ENCODE measurements at places on chromosomes 3 and 15.

GRCh38 chr3:99925584-99926230, 108.0 kb downstream of the CMSS1 start:
- no peak for DNase-seq

DNA sequence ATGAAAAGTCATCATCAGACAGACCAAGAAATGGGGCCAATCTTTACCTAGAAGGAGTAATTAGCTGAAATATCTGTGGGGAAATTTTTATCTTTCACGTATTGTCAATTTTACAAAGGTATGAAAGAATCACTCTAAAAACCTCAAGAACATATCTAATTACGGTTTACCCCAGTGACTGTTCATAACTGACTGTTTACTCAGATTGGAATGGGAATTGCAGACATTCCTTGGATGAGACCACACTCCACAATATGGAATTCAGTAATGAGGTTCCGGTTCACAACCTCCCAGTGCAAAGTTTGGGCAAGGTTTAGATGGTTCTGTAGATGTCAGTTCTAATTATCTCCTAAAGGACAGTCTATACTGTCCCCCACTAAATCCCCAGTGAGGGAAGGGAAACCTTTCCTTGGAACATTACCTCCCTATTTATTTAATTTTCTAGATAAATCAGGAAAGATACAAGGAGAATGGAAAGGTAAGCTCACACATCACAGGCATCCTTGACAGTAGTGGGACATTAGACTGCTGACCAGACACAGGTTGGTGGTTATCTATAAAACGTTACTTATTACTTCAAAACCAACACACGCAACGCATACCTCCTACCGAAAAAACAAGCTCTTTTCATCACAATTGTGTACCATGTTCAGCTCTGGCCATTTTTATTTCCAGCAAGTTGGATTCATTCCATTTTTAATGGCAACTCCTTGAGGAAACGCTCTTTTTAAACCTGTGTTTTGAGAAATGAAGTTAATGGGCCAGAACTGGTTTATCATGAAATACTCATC, 129.9 kb downstream of the RORA start:
- DNase-seq: no peak

DNA sequence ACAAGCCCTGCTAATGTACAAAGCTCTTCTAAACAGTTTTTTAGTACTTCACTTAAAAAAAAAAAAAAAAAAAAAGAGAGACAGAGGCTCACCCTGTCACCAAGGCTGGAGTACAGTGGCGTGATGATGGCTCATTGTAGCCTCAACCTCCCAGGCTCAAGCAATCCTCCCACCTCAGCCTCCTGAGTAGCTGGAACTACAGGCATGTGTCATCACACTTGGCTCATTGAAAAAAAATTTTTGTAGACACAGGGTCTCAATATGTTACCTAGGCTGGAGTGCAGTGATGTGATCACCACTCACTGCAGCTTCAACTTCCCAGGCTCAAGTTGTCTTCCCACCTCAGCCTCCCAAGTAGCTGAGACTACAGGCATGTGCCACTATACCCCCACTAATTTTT, 47.6 kb upstream of the HEG1 start:
- no peak for DNase-seq

DNA sequence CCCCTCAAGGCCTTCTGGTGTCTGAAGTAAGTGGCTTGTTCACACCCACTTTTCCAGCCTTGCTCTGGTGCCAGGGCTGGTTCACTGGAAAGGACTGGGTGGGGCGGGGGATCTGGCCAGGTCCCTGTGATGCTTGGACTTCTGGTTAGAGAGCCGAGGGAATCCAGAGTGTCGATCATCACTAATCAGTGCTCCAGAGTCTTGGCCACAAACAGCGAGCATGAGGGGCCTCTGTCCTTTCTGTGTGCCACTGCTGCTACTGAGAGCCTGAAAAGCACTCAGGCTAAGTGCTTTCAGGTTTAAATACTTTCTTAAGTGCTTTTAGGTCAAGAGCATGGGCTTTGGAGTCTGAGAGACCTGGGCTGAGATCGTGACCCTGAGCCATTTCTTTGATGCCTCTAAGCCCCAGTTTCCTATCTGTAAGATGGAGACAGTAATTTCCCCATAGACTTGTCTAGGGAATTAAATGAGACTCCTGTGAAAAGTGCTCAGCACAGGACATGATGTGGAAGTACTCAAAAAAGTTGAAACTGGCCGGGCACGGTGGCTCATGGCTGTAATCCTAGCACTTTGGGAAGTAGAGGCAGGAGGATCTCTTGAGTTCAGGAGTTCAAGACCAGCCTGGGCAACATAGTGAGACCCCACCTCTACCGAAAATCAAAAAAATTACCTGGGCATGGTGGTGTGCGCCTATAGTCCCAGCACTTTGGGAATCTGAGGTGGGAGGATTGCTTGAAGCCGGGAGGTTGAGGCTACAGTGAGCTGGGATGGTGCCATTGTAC, 53.8 kb upstream of the SEC22A start:
- no peak for DNase-seq

DNA sequence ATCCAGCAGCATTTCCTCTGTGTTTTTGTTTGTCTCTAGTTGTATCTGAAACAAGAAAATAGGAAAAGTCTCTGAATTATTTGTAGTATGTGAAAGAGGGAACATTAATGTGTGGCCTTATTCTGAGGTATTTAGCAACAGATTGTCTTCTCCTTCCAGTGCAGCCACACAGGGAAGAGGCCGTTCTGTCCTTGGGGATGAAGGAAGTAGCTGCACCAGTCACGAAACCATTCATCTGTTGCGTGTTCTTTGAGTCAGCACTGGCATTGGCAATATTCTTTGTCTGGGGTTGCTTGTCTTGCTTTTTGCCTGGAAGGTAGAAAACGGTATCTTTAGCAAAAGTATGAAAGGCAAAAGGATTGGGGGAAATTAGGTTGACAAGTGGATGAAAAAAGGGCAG, 91.6 kb downstream of the CDIN1 start:
- no peak for DNase-seq

GRCh38 chr3:187084126-187084525, 55.2 kb downstream of the RPL39L start:
- no peak for DNase-seq

DNA sequence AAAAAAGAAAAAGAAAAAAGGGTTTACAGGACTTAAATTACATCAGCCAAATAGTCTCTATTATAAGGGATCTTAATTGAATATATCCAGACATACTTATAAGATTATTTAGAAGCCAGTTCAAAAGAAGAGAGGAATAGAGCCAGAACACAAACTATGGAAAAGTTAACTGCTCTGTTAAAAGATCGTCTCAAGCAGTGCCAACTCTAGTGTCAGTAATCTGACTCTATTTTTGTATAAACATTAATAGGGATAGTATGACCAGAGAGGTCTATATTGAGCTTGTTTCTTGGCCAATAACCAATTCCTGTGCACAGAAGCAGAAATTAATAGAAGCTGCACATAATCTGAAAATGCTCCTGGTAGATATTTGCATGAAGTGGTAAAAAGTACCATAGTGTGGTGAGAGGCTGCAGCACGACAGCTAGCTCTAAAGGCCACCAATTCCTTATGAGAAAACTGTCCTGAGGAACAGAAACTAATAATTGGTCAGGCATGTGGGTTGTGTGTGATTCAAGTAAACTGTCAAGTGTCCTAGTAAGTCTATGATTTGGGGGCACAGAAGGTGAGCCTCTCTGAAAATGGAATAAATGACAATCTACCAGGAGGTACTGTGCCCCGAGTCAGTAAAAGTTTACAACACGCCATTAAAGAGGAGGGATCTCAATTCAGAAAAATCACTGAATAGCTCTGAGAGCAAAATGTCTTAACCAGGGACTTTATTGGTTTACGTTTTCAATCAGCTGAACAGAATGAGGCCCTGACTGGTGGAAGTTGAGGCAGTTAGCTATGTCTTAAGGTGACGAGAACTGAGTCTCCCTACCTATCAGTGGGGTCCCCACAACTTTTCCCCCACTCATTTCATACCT, 51.5 kb upstream of the NANOGP8 start:
- no peak for DNase-seq

GRCh38 chr3:114450008-114450596, 156.3 kb downstream of the TIGIT start:
- no peak for DNase-seq

DNA sequence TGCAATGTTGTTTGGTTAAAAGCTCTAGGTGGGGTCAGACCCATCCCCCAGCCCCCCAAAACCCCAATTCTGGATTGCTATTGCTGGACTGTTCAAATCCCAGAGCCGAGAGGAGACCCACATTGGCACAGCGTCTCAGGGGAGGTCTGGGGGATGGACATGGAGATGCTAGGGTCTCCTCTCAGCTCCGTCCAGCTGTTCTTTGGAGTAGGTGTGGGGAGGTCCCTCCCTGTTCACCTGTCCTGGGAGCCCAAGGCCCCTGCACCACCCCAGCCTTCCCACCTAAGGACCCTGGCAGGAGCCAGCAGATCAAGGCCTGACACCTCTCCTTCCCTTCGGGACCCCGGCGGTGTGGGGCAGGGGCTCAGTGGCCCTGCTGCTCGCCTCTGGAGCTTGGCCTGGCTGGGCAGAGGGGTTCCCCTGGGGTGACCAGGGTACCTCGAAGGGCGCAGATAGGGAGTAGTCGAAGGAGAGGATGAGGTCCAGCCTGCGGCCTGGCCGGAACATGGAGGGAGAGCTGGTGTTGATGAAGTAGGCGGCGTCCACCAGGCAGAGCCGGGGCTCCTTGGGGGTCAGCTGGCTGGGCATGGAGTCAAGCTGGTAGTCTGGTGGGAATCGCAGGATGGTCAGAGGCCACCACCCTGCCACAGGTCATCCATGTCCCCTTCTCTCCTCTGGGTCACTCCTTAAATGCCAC, 23.9 kb downstream of the PLA2G4D start:
- DNase-seq: no peak

DNA sequence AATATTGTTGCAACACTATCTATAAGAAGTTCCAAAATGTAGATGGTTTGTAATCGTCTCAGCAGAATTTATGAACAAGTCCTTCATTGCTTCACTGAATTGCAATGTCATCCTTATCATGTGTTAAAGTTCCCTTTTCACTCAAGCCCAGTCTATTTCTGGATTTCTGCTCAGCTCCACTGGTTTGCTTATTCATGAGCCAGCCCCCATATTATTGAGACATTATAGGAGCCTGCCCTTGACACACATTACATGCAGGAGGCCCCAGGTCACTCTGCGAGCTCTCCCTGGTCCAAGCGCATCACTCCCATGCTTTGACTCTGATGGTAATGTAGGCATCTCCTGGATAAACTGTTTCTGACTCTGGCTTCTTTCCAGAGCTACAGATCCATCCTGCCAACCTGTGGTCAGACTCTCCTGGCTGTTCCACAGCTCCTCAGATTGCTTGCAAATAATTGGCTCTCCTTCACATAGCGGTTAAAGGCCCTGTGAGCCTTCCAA, 56.9 kb downstream of the ABTB1 start:
- DNase-seq: no peak

- no peak for DNase-seq
These were observed 42.9 kb upstream of the ADAMTS9 start for GRCh38 chr3:64730681-64731080.

- DNase-seq: no peak
These were observed 126.7 kb downstream of the UACA start for GRCh38 chr15:70636540-70637165.

- DNase-seq: no peak
These were observed 4.3 kb upstream of the STRA6 start for GRCh38 chr15:74206801-74207281.

- no peak for DNase-seq
These were observed 16.6 kb downstream of the SLC4A7 start for GRCh38 chr3:27467545-27467944.

DNA sequence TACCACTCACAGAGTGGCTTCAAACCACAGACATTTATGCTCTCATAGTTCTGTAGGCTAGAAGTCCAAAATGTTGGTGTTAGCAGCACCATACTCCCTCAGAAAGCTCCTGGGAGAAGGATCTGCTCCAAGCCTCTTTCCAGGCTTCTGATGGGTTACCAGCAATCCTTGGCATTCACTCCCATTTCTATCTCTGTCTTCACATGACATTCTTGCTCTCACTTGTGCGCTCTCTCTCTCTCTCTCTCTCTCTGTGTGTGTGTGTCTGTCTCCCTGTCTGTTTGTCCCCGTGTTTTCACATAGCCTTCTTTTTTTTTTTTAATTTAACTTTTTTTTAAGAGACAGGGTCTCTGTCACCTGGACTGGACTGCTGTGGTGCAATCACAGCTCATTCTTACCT, 26.3 kb downstream of the CDAN1 start:
- no peak for DNase-seq

DNA sequence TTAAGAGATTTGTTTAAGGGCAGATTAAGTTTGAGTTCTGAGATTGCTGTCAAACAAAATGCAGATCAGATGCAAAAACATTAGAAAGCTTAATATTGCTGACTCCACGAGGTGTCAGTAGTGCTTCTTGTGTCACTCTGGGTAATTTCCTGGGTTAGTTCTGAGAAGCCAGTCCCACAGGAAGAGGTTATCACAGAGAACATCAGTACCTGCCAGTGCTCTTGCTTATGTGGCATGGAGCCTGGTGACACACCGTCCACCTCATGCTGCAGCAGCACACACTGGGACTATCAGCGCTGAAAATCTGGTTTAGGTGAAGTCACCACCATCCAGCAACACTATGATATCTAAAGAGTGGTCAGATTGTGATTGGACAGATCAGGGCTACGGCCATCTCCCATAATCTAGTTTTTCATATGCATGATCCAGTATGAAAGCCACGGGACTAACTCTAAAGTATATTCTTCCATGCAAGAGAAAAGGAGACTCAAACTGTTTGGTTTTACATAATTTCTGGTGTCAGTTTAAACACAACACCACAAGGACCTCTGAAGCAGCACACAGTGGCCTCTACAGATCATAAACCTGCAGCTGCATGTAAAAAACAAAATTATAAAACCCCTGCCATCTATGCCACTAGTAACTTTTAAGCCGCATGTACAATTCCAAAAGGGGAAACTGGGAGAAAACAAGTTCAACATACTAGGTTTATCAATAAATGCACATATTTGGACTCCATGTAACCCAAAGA, 36.1 kb upstream of the MYO5C start:
- DNase-seq: peak; percentile 32

GRCh38 chr15:98952381-98952803, 55.2 kb downstream of the PGPEP1L start:
- DNase-seq: no peak

All from T-helper 1 cell (primary cell).